ENCODE measurements at places on chromosomes 5 and 9.

GRCh38 chr5:123154886-123155445, 65.9 kb downstream of the PRDM6 start:
- DNase-seq: no peak

DNA sequence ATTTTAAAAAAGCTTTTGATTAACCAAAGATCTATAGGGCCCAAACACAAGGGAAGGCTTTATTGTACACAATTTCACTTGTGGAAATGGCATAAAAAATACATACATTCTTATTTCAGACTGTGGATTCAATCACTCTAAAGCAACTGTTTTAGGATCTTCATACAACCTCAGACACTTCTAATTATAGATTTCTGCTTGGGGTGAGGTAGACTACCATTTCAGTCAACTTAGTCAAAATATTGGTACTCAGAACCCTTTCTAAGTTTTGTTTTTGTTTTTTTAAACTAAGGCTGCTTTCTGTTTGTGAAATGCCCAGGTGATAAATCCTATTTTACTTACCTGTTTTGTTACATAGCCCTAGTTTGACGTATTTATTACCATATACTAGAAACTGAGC, 284.5 kb upstream of the RASA1 start:
- DNase-seq: no peak

DNA sequence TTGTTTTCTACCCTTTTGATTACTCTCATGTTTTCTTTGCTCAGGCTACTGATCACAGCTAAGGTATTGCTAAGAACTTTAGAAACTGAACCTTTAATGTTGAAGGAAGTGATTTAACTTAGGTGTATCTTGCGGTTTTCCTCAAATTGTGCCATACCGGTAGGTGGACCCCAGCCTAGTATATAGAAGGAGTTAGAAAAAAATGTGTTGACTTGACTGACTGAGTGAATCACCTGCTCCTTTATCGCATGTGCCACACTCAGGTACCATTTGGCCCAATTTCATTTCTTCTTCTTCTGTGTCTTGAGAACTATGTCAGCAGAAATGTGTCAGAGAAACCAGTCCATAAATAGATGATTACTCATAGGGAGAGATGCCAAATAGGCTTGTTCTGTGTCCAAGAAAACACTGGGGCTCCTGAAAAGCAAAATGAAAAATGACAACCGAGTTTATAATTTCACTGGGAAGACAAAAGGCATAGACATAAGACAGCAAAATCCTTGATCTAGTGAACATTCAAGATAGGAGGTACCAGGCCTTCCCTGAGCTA, 19.4 kb downstream of the PLPPR1 start:
- DNase-seq: no peak

- no peak for DNase-seq
These were observed 39.9 kb downstream of the WDR36 start for GRCh38 chr5:111132076-111132475.

DNA sequence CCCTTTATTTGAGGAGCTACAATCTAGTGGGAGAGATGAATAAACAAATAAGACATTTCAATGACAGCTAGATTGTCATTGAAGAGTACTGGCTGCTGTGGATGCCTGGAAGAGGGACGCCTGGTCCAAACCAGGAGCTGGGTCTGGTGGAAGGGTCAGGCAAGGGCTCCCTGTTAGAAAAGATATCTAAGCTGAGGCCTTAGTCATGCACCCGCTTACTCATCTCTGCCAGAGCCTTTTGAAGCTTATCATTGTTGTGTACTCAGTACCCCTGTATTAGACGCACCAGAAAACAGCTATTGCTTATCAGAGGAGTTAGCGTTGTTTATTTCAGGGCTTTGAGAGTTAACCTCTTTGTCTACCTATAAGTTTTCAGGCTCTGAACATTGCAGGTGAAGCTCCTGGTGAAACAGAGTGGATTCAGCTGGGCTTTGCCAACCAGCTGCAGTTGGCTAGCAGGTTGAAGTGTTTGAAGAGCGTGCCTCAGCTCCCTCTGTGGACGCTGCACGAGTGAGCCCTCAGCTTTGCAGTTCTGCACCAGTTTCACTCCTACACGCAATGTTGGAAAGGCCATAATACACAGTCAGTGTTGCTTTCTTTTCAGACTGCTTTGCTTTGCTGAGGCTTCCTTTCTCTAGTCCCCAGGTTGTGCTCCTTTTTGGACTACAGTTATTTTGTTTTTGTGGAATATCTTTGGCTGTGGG, 5.6 kb upstream of the GPR151 start:
- DNase-seq: no peak

- DNase-seq: no peak
These were observed at the start of gene GOLGA2 for GRCh38 chr9:128275198-128276007. GOLGA2 (minus strand) TSS chr9:128276007; CDS start chr9:128275976, 31 bp downstream.

GRCh38 chr9:20043035-20043434, 254.2 kb upstream of the SLC24A2 start:
- DNase-seq: no peak

- DNase-seq: no peak
These were observed 368.0 kb upstream of the WWC1 start for GRCh38 chr5:167923396-167923795.

- no peak for DNase-seq
These were observed 43.9 kb downstream of the FYB1 start for GRCh38 chr5:39175273-39175955.

DNA sequence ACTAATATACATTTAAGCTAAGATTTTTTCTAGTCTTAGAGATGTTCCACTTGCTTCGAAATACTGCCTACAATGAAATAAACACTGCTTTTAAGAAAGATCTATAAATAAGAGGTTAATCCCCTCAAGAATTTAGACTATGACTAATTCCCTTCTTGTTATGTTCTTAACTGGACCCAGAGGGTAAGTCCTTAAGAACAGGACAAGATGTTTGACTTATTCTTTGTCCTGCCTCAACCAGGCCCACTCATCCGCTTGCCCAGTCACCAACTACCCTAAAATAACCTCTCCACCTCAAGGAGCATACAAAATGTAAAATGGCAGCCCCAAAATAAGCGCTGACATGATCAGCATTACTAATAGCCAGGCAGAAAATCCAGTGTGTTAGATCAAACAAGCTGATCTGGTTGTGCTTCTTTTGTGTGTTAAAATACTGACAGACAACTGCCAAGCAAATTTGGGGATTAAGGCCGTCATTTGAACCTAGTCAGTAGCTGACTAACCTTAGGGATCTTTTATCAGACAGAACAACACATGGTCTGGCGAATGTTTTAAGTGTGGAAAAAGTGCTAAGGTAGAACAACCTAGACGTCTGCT, 93.7 kb upstream of the SMC5 start:
- no peak for DNase-seq

- no peak for DNase-seq
These were observed 46.6 kb downstream of the ADAMTSL1 start for GRCh38 chr9:18520416-18521047.

DNA sequence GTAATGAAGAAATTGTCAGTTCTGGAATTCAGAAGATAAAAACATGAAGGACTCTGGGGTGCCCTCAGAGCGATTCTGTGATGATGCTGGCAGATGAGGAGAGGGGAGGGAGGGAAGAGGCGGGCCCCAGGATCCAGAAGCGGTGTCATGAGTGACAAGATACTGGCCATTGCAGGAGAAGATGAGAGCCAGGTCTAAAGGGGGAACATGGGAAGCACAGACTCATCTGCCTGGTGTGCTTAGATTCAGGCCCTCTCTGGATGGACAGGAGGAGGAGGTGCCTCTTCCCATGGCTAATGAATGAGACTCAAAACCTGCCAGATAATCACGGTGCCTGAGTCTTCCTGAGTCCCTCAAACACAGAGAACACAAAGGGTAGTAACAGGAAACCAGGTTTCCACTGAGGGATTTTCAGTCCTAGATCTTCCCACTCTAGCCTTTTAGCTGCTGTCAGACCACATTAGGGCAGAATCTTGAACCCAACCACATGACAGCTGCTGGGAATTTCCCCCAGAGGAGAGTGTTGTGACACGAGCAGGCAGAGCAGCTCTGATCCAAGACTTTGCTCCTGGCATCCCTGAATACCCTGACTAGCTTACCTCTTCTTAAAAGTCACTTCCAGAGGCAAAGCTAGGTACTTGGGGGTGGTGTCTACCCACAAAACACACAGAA, 28.2 kb upstream of the HSPA9 start:
- DNase-seq: no peak

- no peak for DNase-seq
These were observed 99.5 kb downstream of the USP20 start for GRCh38 chr9:129934780-129935179.

DNA sequence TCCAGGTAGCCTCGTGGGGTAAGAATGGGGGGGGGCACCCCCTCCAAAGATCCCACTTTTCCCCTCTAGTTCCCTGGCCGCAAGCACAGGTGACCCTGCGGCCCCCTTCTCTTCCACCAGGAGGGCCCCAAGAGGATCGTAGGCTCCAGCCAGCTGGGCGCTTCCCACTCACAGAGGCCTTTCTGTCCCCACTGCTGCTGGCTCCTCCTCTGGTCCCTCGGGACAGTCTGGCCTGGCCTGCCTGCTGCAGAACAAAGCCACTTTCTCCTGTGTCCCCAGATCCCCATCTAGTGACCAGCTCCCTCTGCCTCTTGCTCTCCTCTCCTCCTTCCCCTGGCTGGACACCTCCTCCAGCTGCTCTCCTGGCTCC, 534 bp upstream of the SAPCD2 start:
- no peak for DNase-seq

DNA sequence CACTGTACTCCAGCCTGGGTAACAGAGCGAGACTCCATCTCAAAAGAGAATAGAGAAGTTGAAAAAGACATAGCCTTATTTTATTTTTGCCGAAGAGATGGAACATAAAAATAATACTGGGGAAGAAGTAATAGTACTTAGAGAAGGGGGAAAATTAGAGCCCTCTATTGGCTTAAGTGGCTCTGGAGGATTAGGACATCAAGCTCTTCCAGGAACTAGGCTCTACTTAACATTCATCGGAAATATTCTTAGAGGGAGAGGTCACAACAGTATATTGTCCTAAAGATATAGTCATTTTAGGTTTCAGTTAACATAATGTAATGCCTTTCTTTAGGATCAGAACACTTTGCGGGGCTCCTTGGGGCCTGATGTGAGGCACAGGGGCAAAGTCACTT, 86.0 kb upstream of the PLPP1 start:
- no peak for DNase-seq

DNA sequence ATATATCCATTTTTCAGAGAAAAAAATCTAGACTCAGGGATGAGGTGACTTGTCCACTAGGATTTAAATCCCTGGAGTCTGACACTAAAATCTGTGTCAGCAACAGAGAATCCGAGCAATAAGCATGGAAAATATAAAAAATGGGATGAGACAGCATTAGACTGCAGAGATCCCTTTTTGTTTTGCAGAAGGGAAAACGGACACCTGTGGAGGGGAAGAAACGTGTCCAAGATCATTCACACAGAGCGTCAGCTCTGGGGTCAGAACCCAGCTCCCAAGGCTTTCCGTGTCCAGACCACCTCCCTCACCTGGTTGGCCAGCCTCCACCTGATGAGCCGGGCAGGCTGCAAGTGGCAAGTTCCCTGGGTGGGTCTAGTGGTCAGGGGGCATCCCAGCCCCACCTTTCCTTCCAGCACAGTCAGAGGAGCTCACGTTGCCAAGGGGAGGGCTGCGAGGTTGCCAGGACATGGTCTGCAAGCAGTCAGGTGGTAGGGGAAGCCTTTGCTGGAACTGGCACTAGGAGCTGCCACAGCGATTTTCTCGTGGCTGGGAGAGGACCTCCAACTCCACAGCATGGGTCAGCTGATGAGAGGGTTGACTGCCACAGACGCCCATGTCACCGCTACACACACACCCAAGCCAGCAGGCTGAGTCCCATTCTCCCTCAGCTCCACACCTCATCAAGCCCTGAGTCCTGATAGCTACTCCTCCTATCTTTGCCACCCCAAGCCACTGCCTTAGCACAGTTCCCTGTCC, 65.9 kb upstream of the CPLX2 start:
- DNase-seq: no peak

DNA sequence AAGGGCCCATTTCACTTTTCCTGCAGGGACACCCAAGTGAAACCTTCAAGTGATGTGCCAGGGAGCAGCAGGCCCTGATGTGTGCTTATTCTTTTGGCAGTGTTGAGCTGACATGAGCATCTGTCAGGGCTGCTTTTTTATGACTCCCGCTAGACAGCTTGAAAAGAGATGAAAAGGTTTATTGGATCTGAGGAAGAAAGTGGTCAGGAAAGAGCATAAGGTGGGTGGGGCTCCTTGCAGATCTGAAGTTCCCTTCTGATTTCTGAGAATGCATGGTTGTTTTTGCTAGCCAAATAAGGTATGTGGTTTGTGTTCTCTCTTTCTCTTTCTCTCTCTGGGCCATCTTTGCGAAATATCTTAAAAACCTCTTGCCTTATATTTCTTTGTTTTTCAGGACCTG, 316.1 kb downstream of the DMRT2 start:
- no peak for DNase-seq

DNA sequence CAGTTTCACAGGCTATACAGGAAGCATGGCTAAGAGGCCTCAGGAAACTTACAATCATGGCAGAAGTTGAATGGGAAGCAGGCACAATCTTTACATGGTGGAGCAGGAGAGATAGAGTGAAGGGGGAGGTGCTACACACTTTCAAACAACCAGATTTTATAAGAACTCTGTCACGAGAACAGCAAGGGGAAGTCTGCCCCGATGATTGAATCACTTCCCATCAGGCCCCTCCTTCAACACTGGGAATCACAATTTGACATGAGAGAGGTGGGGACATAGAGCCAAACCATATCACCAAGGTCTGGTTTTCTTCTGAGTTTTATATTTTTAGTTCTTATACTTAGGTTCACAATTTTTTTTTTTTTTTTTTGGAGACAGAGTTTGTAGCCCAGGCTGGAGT, 16.1 kb downstream of the ZCCHC9 start:
- no peak for DNase-seq

Data from stimulated activated CD8-positive, alpha-beta memory T cell treated with anti-CD3 and anti-CD28 coated beads, Interleukin-4, amount 100 ng/mL, for 1 hour (primary cell).